ENCODE measurements at places on chromosomes 5 and 9. TPM values are rescaled to one million over a fixed set of nuclear protein-coding genes. Genes with fewer than 3 reads are reported as not detected.

NUTM2G gene
- total RNA-seq: not detected

EPB41L4A gene
- total RNA-seq: 10.6 TPM

GARIN3 gene
- total RNA-seq: not detected

TMEFF1 gene
- 19.6 TPM for total RNA-seq
